HT-29 (cell line): ENCODE measurements at places on chromosomes 13 and 19. TPM values are rescaled to one million over a fixed set of nuclear protein-coding genes. Genes with fewer than 3 reads are reported as not detected.

Gene KLK1
- 3.4 and 4.6 TPM in 2 replicates for total RNA-seq

Gene CCDC70
- total RNA-seq: not detected in 2 replicates

DNA sequence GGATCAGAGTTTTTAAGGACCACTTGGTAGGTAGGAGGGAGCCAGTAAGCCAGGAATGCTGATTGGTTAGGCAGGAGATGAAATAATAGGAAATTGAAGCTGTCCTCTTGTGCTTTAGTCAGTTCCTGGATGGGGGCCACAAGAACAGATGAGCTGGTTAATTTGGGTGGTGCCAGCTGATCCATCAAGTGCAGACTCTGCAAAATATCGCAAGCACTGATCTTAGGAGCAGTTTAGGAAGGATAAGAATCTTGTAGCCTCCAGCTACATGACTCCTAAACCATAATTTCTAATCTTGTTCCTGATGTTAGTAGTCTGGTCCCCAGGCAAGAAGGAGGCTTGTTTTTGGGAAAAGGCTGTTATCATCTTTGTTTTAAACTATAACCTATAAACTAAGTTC is 117.9 kb upstream of the GPR12 start:
- DNase-seq: no peak

Gene SF3A2
- total RNA-seq: 80.5 and 102 TPM in 2 replicates

Gene ZNF579
- total RNA-seq: 17.0 and 23.1 TPM in 2 replicates

DNA sequence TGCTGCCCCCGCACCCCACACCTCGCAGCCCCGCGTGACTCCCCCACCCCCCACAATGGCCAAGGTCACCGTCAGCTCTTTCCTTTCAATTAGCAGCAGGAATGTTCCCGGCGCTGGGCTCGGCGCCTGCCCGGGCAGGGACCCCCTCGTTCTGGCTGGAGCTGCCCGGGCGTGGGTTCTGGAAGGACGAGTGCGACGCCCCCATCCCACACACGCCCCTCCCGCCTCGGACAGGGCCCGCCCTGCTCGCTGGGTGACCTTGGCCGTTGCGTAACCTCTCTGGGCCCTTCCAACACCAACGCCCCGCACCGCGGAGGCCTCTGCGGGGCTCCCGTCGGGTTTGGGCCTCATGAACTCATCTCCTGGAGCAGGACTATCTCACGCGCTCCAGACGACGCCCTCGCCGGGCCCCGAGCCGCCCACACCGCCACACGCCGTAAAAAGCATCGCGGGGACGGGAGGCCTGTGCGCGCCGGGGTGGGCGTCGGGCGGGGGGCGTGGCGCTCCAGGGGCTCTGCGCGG is 10.3 kb downstream of the PALM start:
- DNase-seq: no peak
